ENCODE measurements at places on chromosomes 5 and 9.

GRCh38 chr9:99181621-99182020 lies 40.1 kb downstream of the ALG2 start:
- DNase-seq = no peak

- DNase-seq = peak; percentile 80
Observed at GRCh38 chr5:132238169-132238744, 10.6 kb upstream of the P4HA2 start.

DNA sequence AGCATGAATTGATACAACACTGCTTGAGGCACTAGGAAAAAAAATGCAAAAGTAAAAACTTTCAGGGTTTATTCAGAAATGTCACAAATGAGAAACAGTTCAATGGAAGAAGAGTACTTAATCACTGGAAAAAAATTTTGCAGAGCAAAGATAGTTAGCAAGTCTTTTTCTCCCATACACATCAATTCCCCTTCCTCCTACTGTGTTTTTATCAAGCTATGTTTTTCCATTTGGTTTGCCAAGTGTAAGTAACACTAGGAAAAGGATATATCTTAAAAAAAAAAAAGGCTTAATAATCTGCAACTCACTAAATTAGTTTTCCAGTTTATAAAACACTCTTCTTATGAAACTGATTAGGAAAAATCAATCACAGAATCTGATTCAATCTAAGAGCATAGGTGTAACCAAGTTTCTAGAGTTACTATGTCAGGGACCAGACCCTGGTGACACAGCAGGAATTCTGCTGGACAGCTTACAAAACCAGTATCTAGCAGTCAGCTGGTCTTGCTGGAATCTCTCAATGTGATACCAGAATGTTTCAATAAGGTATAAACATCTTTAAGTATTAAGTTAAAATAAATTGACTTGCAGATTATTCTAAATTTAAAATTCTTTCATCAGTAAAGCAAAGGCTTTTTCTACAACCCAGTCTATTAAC lies 34.7 kb downstream of the RNF145 start:
- DNase-seq = no peak

- DNase-seq = no peak
Observed at GRCh38 chr5:170597109-170597751, 93.4 kb downstream of the KCNIP1 start.

GRCh38 chr9:129704807-129705206 lies 39.4 kb downstream of the PRRX2 start:
- DNase-seq = no peak

- no peak for DNase-seq
Observed at GRCh38 chr9:5389109-5389732, 48.5 kb downstream of the PLGRKT start.

DNA sequence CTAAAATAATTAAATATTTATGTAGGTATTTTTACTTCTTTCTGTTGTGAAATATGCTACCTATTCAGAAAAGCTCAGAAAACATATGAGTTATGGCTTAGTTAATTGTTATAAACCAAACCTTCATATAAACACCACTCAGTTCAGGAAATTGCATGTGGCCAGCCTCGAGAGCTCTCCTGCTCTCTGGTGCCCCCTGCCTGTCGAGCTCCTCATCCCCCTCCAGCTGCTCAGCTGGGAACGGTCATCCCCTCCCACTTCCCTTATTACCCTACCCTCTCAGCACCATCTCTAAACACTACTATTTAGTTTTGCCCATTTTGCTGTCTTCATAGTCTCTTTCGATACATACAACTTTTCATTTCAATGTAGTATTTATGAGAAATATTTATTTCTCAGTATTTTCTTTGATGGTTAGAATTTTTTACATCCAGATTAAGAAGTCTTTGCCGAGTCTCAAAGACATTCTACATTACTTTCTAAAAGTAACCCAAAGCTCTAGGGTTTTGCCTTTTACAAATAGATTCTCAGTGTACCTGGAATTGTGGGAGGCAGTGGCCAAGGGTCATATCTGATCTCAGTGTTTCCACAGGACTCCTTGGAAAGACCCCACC lies 51.2 kb upstream of the SEMA4D start:
- peak; percentile 75 for DNase-seq

- DNase-seq = no peak
Observed at GRCh38 chr5:128842241-128842640, 123.0 kb upstream of the SLC27A6 start.

- no peak for DNase-seq
Observed at GRCh38 chr9:107737987-107738743, 248.6 kb upstream of the KLF4 start.

- peak; percentile 40 for DNase-seq
Observed at GRCh38 chr5:177162379-177162778, 28.8 kb downstream of the NSD1 start.

DNA sequence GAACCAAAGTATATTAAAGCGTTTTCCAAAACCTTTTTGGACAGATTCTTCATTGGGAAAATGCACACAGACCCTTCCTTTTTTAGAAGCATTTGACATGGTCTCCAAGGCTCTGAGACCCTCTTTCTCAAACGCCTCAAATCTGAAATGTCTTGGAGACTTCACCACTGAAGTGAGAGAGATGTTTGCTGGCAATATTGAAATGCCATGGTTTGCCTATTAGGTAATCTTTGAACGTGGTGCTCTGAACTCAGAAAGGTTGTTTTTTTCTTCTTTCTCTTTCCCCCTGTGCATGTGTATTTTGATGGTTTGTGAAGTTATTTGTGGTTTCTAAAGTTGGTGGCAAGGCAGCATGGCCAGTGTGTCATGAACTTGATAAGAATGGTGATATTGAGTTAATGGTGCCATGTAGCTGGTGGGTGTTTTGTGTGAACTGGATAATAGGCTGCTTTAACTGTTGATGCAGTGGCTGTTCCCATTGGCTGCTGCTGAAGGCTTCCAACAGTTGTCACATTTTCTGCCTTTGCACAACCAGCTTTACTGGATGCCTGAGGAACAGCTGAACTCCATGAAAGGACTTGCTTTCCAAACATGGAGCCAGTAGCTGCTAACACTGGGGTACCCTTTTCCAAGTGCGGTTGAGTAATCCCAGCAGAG lies 1.7 kb downstream of the PALM2AKAP2 start:
- DNase-seq = no peak

DNA sequence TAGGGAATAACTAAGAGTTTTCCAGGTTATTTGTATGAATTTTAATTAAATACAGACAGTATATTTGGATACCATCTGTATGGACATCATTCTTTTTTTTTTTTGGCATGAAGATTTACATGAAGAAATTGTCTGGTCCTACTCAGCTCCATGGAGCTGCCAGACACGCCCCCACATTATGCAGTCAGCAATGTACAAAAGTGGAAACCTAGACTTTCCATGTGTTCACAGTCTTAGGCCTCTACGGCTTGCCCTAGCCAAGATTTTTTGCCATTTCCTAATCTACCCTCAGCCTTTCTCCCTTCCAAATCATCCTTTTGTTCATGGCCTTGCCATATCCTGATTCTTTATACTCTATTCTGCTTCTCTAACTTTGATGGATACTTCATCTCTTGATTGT lies 207.1 kb downstream of the SGCD start:
- DNase-seq = no peak

GRCh38 chr5:177496727-177497291 lies 595 bp downstream of the PDLIM7 start:
- peak; percentile 94 for DNase-seq

DNA sequence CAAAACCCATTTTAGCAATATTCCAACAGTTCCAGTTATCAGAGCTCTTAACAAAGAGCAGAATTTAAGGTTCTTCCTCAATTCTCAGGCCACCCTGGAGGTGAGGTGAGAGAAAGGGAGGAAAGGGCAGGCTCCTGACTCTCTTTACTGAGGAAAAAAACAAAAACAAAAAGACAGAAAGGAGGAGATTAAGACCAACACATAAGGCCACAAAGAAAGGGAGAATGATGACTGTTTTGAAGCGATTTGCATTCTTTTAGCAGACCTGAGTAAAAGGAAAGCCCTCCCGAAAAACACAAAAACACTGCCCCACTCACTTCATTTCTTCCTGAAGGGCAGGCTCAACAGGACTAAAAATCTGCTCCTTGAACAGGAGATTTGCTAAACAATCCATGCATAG lies 300.5 kb downstream of the ARL15 start:
- DNase-seq = no peak

- DNase-seq = no peak
Observed at GRCh38 chr9:6931913-6932312, 174.1 kb downstream of the KDM4C start.

DNA sequence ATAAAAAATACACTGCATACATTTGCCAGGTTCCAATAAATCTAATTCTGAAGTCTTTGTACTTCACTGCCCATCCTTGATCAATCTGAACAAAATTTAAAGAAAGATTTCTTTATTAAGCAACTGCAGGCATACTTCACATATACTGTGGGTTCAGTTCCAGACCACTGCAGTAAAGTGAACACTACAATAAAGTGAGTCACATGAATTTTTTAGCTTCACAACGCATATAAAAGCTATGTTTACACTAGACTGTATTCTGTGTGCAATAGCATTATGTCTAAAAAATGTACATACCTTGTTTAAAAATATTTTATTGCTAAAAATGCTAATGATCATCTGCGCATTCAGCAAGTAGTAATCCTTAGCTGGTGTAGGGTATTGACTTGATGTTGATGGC lies 52.1 kb downstream of the SSBP2 start:
- DNase-seq = no peak

- no peak for DNase-seq
Observed at GRCh38 chr5:31626604-31627234, 12.2 kb upstream of the PDZD2 start.

- DNase-seq = no peak
Observed at GRCh38 chr5:109922381-109922995, 232.8 kb downstream of the MAN2A1 start.

- DNase-seq = no peak
Observed at GRCh38 chr5:126389179-126389578, 34.0 kb upstream of the GRAMD2B start.

DNA sequence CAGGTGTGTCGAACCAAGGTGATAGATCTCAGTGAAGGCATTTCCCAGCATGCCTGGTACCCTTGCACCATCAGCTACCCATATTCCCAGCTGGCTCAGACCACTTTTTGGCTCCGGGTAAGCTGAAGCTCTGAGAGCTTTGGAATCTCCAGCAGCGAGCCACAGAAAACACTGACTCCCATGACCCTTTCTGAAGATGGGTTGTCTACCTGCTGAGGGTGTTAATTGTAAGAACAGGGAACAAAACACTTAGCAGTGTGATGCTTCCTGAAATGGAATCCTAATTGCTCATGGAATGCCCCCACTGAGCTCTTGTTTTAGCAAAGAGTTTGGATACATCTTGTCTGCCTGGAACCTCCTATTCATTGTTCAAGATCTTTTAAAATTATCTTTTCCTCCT lies 177.7 kb downstream of the PAPPA start:
- DNase-seq = no peak

- DNase-seq = no peak
Observed at GRCh38 chr5:90921418-90921973, 362.9 kb downstream of the ADGRV1 start.

- no peak for DNase-seq
Observed at GRCh38 chr9:36424289-36425055, 24.4 kb upstream of the RNF38 start.

- DNase-seq = peak; percentile 68
Observed at GRCh38 chr5:18465833-18466681, 831.8 kb downstream of the TAF11L14 start.

DNA sequence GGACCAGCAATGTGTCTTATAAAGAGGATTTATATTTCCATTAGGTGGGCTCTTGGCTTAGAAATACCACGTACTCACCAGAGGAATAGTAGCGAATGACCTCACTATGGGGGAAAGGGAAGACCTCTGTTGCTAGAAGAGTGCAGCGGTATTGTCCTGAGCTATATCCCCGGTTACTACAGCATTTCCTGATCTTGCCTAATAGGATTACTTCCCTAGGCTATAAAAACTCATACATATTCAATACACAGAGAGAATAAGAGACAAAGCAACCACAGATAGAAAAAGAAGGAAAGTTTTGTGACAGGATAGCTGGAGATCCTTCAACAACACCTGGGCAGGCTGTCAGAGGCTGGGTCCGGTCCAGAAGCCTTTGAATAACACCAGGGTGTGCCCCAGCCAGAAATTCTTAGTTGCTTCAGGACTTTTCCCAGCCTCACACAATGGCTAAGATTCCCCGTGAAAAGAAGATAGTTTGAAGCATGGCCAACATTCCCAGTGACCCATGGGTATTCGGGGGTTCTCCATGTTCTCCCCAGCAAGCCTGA lies 85.4 kb downstream of the TRIM36 start:
- no peak for DNase-seq

DNA sequence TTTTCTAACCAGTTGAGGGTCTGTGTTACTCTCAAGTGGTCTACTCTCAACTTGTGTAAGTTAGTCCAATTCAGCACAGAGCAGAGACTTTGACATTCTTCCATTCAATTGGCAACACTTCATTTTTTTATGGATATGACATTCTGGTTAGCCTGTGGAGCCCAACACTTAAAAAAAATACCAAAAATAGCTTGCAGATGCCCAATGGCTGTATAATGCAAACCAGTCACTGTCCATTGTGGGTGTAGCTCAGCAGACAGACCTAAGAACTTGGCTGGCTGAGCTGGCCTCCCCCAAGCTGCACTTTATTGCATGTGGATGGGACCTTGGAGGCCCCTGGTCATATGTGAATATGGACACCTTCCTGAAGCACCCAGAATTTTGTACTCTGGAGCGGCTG lies 103.2 kb downstream of the DPYSL3 start:
- no peak for DNase-seq

- no peak for DNase-seq
Observed at GRCh38 chr5:18203296-18203695, 569.0 kb downstream of the TAF11L14 start.

DNA sequence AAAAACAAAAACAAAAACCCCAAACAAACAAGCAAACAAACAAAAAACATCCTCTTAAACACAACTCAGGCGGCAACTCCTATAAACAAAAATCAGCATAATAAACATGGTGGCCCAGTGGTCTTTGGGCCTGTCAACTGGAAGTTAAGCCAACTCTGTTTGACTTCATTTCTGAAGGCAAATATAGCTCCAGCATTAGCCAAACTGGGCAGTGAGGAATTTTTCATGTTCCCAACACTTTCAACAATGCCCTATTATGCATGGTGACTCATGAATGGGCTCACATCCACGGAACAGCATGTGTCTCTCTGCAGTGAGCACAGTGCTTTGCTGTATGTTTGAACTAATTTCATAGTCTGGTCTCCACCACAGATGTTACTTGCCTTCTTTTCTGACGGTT lies 143.9 kb upstream of the STC2 start:
- DNase-seq = no peak

GRCh38 chr5:80343067-80343466 lies 23.3 kb downstream of the SPZ1 start:
- no peak for DNase-seq

Data from H9 (cell line).